ENCODE measurements at places on chromosomes 12 and 14.

GRCh38 chr12:65208964-65209654 is 39.7 kb downstream of the LEMD3 start:
- no peak for DNase-seq

GRCh38 chr12:81597928-81598604 is 161.1 kb downstream of the PPFIA2 start:
- peak; percentile 21 for DNase-seq

DNA sequence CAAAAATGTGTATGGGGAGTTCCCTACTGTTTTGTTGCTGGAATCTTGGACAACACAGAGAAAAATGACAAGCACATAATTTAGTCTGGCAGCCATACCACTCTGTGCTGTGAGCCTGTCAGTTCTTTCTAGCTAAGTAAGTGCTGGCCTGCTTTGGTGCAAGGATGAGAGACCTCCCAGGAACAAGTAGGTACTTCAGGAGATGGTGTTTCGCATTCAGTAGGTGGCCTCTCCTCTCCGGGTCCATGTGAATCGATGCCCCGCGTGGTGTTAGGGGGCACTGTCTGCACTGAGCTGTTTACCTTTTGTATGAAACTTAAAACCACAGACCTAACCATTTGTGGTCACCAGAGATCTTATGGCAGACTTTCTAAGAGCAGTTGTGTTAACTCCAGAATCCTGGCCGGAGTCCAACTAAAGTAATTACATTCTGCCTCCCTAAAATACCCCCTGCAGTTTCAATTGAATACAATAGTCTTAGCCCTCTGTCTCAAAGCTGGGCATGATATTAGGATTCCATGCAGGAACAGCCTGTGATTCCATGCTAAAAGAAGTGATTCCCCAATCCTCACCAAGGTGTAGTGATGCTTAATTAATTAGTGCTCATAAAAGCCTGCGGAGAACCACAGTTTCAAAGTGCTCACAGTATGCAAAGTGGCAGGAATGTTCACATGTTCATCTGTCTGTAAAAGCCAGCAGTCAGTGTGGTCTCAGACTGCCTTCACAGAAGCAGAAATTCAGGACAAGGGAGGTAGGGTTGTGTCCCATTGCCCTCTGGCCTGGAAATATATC is 64.2 kb downstream of the LLPH start:
- DNase-seq = no peak

DNA sequence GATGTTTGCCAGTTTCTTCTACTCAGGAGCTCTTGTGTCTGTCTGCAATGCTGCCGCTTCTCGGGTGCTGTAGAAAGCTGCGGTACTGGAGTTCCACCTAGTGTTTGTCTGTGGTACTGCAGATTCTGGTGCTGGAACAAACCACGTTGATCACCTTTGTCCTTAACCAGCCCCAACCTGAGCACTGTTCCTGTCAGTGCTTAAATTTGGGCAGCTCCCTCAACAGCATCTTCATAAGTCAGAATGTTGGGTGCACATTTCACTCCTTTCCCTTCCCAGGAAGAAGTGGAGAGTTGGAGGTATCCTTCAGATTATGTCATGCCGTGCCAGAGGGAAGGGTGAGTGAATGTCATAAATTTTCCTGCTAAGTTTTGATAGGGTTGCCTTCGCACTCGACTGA is 48.7 kb upstream of the LALBA start:
- DNase-seq = peak; percentile 77

All from dorsolateral prefrontal cortex (tissue), 122 donors.